AG08396 (cell line): ENCODE measurements at places on chromosomes 6 and 20.

DNA sequence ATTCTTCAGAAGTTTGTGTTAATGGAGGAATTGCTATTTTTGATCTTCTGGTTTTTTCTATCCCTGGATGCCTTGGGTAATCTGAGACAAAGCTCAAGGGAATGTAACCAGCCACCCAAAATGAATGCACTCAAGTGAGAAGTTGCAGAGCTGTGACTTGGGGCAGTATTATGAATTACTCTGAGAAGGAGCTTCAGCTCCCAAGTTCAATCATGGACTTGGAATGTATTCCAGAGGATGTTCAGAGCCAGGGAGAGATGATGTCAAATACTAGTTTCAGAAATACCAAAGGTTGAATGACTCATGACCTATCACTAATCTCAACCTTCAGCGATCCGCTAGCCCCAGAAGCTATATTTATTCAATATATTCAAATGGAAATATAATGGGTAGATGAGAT lies 375.2 kb upstream of the PLCB4 start:
- DNase-seq = peak; percentile 61

- DNase-seq = peak; percentile 53
Observed at GRCh38 chr6:4567141-4567540, 209.1 kb upstream of the CDYL start.

- peak; percentile 88 for DNase-seq
Observed at GRCh38 chr20:48657426-48658197, 170.2 kb downstream of the PREX1 start.

DNA sequence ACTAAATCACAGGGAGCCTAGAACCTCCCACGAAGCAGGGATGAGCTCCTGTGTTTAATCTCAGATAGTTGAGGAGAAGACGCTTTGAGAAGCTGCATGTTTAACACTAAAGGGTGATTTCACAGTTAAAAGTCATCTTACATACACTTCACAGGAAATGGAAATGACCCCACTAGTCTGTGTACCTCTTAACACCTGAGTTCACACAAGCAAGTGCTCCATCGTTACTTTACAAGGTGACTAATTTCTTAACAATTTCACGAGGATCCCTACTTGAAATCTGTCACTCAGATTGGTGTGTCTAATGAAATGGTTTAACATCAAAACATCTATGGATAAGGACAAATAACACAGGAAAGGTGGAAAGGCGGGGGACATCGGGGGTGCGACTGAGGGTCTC lies 93.8 kb upstream of the RPS6KA2 start:
- no peak for DNase-seq

DNA sequence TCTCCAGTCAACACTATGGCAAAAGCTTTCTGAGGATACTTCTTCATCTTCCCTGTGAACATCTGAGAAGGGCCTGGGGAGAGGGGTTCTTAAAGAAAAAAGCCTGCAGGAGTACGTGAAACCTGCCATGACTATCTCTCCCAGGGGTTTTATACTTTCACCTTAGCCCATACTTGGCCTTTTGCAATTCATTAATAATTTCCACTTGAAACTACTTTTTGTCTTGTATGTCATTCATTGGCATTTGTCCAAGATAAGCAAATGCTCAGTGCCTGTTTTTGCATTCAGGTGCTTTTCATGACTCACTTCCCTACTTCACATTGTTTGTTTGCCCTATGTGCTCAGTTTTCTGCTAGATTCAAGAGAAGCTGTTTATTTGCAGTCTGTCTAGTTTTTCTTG lies 580.3 kb upstream of the GJE1 start:
- peak; percentile 11 for DNase-seq

DNA sequence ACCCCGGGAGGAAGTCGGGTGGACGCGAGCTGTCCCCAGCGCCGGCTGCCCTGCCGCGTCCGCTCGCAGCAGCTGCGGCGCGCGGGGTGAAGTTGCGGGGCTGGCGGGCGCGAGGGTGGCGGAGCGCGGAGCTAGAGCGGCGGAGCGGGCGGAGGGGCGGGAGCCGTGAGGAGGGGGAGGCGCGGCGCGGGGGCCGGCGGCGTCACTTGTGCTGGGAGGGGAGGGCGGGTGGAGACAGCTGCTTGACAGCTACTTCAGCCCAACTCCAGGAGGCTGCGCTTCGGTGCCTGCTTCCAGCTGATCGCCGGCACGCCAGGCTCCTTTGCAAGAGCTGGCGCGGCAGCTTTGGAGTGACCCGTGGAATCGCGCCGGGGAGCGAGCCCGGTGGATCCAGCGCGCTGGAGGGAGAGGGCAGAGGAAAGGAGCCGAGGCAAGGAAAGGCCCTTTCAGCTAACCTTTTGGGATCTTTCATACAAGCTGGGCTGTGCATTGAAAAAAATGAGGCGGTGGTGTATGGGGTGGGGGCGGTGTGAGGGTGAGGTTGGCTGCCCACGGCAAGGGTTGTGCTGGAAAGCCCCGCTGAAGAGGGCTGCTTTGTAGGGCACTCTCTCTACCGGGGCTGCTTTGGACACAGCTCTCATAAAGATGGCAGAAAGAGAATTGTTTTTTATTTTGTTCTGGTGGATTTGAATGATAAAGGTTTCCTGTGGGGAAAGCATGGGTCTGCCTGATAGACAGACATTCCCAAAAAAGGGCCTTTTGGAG lies 24.6 kb downstream of the RIPOR2 start:
- DNase-seq = peak; percentile 54

DNA sequence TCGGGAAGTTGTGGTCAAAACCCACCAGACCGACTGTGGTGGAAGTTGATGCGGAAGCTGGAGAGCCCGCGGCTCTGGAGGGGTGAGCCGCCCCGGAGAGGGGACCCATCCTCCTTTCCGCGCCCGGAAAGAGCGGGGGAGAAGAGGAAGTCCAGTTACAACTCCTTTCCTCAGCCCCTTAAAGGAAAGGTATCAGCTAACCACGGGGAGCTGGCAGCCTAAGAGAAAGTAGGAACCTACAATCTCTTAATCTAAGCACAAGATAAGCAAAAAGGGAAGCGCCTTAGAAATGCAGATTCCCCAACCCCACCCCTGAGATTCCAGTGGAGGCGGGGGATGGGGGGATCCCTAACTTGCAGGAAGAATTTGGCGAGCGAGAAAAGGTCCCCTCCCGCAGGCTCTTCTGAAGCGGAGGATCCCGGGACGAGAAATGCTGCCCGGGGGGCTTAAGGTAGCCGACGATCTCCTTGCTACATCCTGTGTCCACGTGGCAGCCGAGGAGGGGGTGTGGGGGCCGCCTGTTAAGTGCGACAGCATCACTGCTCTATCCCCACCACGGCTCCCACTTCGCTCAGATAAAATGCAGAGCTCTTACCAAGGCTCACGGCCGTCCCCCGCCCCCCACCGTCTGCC lies 87.5 kb downstream of the ZFP64 start:
- DNase-seq = peak; percentile 27

GRCh38 chr6:85436411-85436810 lies 13.5 kb upstream of the NT5E start:
- DNase-seq = no peak

- no peak for DNase-seq
Observed at GRCh38 chr20:5931411-5931810, 18.9 kb downstream of the TRMT6 start.

- DNase-seq = no peak
Observed at GRCh38 chr6:119294984-119295383, 54.6 kb downstream of the MAN1A1 start.

DNA sequence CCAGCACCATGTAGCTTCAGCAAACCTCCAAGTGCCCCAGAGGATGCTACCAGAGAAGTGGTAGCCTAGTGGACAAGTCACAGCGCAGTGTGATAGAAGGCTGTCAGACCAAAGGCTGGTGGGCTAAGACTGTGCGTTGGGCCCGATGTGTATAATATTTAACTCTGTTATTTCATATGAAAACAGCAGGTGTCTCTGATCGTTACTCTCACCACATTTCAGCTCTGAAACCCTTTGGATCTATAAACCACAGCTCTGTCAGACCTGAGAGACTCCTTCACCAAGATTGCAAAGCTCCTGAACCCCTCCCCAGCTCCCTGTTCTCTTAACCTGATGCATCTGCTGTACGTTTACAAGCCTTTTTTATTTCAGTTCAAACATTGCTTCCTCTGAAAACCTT lies 43.8 kb downstream of the ISM1 start:
- DNase-seq = no peak

DNA sequence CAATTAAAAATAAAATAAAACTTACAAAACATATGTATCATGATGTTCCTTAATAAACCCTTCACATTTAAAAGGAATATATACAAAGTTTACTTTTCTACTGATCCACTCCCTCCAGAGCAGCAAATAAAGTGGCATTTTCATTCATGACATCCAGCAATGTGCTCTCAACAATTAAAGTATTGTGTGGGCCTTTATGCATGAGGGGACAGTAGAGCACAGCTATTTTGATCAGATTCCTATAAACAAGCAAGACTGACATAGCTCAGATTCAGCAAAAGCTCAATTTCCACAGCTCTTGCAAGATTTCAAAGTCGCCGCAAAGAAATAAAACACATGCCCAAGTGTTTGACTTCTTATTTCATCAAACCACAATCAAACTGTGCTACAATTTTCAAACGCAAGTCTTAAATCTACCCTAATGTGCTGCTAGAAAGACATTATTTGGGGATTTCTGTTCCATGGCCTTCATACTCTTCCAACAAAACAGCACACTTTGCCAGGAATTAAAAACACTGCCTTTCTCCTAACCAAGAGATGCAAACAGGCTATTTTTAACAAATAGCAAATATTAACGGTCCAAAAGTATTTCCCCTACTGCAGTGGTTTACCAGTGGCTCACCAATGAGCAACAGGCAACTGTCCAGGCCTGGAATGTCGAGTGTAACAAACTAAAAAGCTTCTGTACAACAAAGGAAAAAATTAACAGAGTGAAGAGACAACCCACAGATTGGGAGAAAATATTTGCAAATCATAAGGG lies 52.3 kb downstream of the MBOAT1 start:
- DNase-seq = peak; percentile 58

GRCh38 chr20:44552950-44553908 lies 29.1 kb upstream of the PKIG start:
- DNase-seq = peak; percentile 44

- DNase-seq = no peak
Observed at GRCh38 chr20:18886756-18887155, 73.2 kb downstream of the SCP2D1 start.

GRCh38 chr20:19974630-19975435 lies 42.3 kb upstream of the NAA20 start:
- DNase-seq = peak; percentile 85

DNA sequence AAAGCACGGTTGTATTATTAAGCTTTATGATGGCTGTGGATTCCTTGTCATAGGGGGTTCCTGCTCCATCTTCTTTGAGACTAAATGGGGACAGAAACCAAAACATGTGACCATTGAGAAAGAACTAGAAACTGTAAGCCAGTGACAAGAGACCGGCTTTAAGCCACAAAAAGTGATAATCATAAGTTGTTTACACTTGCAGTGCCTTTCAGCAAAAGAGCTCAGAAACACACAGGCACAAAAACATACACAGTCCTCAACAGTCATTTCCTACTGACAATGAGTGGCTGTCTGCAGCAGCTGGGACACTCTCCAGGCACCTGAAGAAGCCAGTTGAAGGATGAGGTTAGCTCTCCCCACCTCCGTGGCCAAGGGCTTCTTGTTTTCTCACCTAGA lies 20.0 kb upstream of the UBE2J1 start:
- no peak for DNase-seq

- no peak for DNase-seq
Observed at GRCh38 chr6:149150801-149151398, 166.6 kb upstream of the TAB2 start.

GRCh38 chr20:37319151-37319671 lies 26.7 kb upstream of the SRC start:
- no peak for DNase-seq

DNA sequence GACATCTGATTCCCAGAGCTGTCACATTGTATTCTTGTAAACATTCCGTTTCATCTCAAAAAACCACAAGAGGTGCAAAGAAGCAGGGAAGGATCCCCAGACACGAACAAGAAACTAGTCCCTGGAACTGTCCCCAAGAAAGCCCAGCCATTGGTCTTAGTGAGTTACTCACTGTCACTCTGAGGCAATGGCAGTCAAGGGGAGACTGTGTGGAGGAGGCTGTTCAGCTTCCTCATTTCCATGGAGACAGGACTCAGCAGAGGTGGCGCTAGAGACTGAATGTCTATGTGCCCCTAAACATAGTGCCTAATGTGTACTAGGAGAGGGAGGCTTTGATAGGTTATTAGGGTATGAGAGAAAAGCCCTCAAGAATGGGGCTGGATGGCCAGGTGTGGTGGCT lies 11.1 kb downstream of the ULBP1 start:
- DNase-seq = no peak

GRCh38 chr6:114020196-114020595 lies 49.2 kb upstream of the HDAC2 start:
- no peak for DNase-seq

DNA sequence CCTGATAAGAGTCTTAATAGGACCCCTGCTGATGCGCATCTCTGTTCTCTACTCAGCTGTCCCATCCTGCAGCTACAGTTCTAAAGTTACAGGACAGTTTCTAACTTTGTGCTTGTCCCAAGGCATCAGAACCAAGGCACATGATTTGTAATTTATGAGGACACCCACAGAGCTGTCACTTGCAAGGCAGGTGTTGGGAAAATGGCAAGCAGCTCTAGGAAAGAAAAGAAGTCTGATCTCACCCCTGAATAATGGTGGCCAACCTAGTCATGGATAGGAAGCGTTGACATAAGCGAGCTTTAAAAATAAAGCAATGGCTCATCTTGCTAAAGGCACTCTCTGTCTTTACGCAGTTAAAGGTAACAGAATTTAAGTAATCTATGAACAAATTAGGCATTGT lies 127.6 kb upstream of the VGLL2 start:
- no peak for DNase-seq

GRCh38 chr6:20712011-20712410 lies 177.8 kb downstream of the CDKAL1 start:
- DNase-seq = no peak

GRCh38 chr6:30615958-30616810 lies 859 bp downstream of the PPP1R10 start:
- no peak for DNase-seq

GRCh38 chr6:123990376-123990775 lies 186.7 kb downstream of the NKAIN2 start:
- no peak for DNase-seq

- DNase-seq = no peak
Observed at GRCh38 chr6:35428421-35429149, 23.6 kb upstream of the FANCE start.

DNA sequence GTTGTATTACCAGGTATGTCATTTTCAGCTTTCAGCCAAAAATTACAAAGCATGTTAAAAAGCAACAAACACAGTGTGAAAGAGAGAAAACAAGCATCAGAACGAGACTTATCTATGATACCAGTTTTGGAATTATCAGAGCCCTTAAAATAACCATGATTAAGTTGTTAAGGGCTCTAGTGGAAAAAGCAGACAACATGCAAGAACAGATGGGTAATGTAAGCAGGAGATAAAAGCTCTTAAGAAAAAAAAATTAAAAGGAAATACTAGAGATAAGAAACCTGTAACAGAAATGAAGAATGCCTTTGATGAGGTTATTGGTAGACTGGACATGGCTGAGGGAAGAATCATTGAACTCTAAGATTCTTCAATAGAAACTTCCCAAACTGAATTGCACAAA lies 127.5 kb upstream of the SCGN start:
- no peak for DNase-seq

DNA sequence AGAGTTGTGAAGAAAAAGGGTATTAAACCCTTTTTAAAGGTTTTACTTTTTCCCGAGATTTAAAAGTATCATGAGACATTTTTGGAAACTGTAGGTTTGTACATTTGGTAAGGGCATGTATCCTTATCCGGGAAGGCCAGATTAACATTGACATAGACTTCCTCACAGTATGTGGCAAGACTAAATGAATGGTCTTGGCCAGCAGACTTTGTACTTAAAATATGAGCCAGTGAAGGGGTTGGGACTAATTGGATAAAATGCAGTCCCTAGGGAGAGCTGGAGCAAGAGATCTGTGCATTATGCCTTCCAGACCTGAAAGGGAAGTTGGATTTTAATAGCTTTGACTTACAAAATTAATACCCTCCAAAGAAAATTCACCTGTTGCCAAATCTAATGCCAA lies 60.4 kb upstream of the CCN2 start:
- no peak for DNase-seq
